Activated naive CD8-positive, alpha-beta T cell treated with anti-CD3 and anti-CD28 coated beads, Interleukin-2, amount 10 ng/mL, durations not matched to agents 7 days and 5 days (primary cell): ENCODE measurements at places on chromosomes 12 and 14. TPM values are rescaled to one million over a fixed set of nuclear protein-coding genes. Genes with fewer than 3 reads are reported as not detected.
A peak's percentile ranks its signal among the peaks of the same experiment; 100 is the strongest.

Gene KLHL33
- 3.6 TPM for total RNA-seq

GRCh38 chr12:98259693-98260092 is 255.7 kb upstream of the TMPO start:
- no peak for DNase-seq

GRCh38 chr12:48822139-48822538 is 3.8 kb downstream of the CACNB3 start:
- DNase-seq = no peak

DNA sequence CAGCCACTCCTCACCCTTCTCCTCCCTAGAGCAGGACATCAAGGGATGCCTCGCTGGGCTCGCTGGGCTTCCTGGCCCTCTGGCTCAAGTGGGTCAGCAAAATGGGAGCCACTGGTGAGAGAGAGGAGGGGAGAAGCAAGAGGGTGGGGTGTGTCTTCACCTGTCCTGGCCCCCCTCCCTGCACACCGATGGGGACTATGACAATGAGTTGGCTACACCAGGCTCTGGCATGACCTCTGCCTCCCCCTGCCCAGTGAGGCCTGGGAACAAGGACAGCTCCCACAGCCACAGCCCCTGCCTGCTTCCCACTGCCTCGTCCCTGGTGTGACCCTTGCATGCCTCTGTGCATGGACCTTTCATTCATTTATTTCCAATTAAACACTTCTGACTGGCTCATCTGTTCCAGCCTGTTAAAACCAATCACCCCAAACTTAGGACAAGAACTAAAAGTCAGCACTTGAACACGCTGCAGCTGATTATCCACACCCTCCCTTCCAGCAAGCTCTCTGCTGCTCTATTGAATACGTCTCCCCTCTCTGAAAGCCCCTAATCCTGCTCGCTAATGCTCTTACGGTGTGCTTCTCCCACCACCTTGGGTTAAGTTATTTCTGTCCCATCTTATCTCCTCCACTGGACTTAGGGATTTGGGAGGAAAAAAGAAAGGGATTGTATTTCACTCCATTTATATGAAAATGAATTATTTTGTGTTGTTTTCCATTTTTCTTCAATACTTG is 5.8 kb upstream of the PPP2R5C start:
- DNase-seq = no peak

DNA sequence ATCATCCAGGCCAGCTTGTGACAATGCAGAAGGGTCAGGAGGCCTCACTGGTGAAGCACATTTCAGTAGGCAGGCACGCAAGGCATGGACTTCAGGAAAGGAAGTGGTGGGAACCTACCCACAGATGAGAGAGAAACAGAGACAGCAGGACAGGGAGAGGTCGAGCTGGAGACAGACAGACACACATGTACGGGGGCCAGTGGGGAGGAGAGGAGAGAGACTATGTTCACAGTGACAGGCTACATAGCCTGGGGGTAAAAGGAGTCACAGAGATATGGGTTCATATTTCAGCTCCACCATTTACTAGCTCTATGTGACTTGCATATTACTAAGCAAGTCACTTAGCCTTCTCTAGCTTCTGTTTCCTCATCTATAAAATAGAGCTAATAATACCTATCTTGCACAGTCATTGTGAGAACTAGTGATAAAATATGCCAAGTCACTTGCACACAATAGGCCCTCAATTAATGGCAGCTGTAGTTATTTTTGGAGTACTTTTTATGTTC is 91.1 kb upstream of the FUT8 start:
- no peak for DNase-seq

DNA sequence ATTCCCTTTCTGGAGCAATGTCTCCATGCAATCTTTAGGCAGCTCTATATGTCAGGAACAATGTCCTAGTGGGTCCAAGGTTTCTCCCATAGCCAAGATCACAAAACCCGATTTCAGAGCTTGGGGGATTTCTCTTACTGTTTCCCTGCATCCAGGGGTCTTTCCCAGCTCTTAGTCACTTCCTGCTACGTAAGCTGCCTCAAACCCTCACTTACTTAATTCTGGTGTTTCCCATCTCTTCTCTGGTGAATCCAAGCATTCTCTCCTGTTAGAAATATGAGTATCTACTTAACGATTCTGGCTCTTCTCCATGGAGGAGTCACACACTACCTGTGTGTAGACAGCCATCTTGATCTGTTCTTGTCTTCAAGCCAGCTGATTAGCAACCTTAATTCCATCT is 80.0 kb downstream of the IFNG-AS1 start:
- DNase-seq = no peak

DNA sequence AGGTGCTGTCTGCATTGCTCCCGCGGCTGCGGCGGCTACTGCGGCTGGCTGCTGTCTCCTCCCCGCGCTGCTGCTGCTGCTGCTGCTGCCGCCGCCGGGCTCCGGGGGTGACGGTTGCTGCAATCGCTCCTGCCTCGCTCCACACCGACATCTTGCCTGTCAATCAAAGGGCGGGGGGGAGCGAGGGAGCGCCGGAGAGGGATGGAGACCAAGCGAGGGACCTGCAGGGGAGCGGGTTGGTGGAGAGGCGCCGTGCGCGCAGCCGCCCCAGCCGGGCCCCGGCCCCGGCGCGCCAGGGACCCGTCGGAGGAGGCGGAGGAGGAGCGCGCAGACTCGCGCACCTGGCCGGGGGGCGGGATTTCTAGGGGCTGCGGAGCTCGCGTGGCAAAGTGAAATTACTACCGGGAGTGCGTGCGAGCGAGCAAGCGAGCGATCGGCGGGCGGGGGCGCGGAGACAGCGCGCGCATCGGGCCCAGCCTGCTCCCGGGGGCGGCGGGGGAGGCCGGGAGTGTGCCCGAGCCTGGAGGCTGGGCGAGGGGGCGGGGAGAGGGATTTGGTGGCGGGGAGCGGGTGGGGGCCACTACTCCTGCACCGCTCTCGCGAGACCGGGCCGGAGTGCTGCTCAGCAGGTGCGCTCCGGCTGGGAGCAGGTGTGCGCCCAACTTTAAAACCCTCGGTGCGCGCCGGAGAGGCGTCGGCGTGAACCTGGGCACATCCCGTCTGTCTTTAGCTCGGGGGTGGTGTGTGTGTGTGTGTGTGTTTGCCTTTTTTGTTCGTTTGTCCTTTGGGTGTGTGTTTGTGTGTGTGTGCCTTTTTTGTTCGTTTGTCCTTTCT is at the start of gene KSR2:
TSS of gene KSR2 (minus strand) at position 165 of the 834 bp plus-strand sequence. CDS start 735 bp downstream, outside the sequence.
- DNase-seq = peak; percentile 67

Gene TAS2R42
- total RNA-seq = not detected

GRCh38 chr12:107778383-107779025 is 4.0 kb downstream of the ASCL4 start:
- no peak for DNase-seq

Gene RPGRIP1
- total RNA-seq = not detected

DNA sequence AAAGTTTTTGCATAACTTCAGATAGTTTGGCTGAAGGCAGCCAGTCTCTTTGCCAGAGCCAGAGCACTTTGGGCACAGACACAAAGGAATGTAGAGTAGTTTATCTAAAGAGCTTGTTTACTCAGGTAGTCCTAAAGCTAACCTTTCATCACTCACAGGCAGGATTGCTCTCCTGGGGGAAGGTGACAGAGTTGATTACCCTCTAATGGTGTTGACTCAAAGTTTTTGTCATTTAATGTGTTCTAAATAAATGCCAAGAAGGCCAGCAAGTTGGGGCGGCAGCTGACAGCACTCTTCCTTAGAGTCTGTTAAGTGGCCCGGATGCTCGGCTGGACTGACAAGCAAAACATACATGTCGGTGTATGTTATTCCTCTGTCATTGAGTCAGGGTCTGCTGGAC is 9.3 kb upstream of the TAS2R46 start:
- DNase-seq = no peak

Gene RNASE3
- not detected for total RNA-seq

- no peak for DNase-seq
These were observed 389.6 kb downstream of the PAWR start for GRCh38 chr12:79301181-79301580.

Gene ETFRF1
- 16.2 TPM for total RNA-seq

Gene NEUROD4
- not detected for total RNA-seq

- no peak for DNase-seq
These were observed 15.3 kb upstream of the NUDT14 start for GRCh38 chr14:105196265-105196960.

- DNase-seq = no peak
These were observed 269.9 kb upstream of the PLEKHG7 start for GRCh38 chr12:92432724-92433441.

- peak; percentile 25 for DNase-seq
These were observed 858 bp upstream of the FRMD6 start for GRCh38 chr14:51650716-51651387.

DNA sequence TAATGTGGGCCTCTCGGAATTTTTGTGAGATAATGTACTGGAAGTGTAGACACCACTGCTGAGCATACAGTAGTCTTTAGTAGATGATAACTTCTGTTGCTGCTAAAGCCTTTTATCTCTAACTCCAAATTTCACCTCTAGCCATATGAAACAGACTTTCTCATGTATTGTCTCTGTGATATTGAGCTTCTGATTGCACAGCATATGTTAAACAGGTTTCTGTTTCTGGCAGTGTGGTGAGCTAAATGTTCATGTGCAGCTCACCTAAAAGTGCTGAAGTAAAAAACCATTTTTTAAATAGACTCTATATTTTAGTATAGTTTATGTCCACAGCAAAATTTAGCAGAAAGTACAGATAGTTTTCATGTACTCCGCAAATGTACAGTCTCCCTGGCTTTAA is 89.3 kb upstream of the ALX1 start:
- no peak for DNase-seq

Gene DDX55
- 34.5 TPM for total RNA-seq

DNA sequence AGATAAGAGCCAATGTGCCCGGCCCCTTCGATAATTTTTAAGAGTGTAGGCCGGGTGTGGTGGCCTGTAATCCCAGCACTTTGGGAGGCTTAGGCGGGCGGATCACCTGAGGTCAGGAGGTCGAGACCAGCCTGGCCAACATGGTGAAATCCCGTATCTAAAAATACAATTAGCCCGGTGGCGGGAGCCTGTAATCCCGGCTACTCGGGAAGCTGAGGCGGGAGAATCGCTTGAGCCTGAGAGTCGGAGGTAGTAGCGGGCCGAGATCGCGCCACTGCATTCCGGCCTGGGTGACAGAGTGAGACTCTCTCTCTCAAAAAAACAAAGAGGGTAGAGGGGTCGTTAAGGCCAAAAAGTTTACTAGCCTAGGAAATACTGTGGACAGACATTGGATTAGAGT is 2.6 kb downstream of the KRAS start:
- no peak for DNase-seq

- no peak for DNase-seq
These were observed 204.9 kb downstream of the ZFP36L1 start for GRCh38 chr14:68587931-68588330.

Gene BMP4
- 0.42 TPM for total RNA-seq

DNA sequence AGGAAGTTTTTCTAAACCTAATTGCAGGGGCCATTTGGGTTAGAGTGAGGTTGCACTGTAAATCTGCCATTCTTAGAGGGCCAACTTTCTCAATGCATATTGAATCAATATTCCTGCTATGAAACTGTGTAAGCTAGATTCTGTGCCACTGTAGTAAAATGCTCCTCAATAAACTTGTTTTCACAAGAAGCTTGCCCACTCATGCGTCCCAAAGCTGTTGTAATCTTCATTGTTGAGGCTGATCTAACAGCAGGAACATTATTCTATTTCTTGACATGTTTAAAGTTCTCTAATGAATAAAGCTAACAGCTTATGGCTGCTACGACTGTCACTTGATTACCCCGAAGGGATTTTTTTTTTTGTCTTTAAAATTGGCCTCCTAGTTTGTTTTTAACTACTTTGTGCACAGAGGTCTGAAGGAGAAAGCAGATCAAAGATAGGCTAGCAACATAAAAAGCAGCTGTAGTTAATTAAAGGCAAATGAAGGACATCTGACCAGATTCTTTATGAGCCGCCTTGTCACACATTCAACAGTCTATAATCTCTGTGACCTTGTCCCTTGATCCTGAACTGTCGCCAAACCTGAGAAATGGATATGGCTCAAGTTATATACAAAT is 243.7 kb downstream of the PAX9 start:
- no peak for DNase-seq

GRCh38 chr12:15520844-15521243 is 198.5 kb downstream of the PTPRO start:
- no peak for DNase-seq

Gene BICDL1
- 100 TPM for total RNA-seq

Gene OAS2
- total RNA-seq = 245 TPM

Gene A2M
- 2.7 TPM for total RNA-seq

- no peak for DNase-seq
These were observed 275.2 kb upstream of the FLRT2 start for GRCh38 chr14:85254711-85255110.

GRCh38 chr12:86081843-86082242 is 174.3 kb downstream of the MGAT4C start:
- DNase-seq = no peak

DNA sequence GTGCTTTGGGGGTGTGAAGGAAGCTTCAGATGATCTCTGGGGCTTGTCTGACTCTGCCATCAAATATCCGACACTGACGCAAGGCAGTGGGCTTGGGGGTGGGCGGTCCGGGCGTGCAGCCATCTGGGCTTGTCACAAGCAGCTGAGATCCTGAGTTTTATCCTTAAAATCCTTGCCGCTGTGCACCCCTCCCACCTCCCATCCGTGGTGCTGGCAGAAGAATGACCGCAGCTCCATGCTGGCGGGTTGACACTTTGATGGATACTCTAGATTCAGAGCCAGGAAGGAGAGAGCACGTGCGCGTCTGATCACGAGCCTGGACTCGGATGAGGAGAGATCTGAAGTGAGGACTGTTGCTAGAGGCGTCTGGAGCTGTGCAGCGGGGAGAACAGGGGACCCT is 3.0 kb downstream of the ZFYVE21 start:
- DNase-seq = no peak

Gene PIP4P1
- total RNA-seq = 42.4 TPM

- no peak for DNase-seq
These were observed 105.4 kb upstream of the BCL2L14 start for GRCh38 chr12:11965258-11965910.

GRCh38 chr12:18439541-18439940 is 178.2 kb downstream of the PIK3C2G start:
- no peak for DNase-seq

DNA sequence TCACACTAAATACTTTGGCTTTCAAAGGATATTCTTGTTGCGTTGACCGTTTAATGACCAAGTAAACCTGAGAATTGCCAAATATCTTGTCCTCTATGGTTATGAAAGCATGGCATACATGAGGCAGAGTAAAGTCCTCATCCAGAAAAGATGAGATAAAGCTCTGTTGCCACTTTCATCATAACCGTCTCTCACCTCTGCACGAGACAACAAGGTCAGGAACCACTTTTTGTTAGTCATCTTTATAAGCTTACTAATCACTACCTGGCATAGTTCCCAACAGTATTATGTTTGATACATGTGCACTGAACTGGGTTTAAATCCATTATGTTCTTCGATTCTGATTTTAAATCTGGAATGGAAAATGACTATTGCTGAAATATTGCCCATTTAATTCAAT is 31.3 kb downstream of the PTPRB start:
- no peak for DNase-seq

GRCh38 chr14:65588426-65589140 is 176.1 kb downstream of the FUT8 start:
- DNase-seq = no peak

Gene ADAMTS20
- not detected for total RNA-seq

GRCh38 chr12:76555797-76556196 is 3.8 kb downstream of the OSBPL8 start:
- DNase-seq = no peak
